ENCODE measurements at places on chromosomes 1 and 21. TPM values are rescaled to one million over a fixed set of nuclear protein-coding genes. Genes with fewer than 3 reads are reported as not detected.

The CALML6 gene
- 0.59 TPM for total RNA-seq

GRCh38 chr1:241767737-241768136 is 80.3 kb upstream of the EXO1 start:
- H3K36me3 ChIP-seq = no peaks in the 10 kb centered on the region
- no peak for DNase-seq
- H3K27ac ChIP-seq = no peak overlapping the region
- no peak overlapping the region for H3K4me3 ChIP-seq

DNA sequence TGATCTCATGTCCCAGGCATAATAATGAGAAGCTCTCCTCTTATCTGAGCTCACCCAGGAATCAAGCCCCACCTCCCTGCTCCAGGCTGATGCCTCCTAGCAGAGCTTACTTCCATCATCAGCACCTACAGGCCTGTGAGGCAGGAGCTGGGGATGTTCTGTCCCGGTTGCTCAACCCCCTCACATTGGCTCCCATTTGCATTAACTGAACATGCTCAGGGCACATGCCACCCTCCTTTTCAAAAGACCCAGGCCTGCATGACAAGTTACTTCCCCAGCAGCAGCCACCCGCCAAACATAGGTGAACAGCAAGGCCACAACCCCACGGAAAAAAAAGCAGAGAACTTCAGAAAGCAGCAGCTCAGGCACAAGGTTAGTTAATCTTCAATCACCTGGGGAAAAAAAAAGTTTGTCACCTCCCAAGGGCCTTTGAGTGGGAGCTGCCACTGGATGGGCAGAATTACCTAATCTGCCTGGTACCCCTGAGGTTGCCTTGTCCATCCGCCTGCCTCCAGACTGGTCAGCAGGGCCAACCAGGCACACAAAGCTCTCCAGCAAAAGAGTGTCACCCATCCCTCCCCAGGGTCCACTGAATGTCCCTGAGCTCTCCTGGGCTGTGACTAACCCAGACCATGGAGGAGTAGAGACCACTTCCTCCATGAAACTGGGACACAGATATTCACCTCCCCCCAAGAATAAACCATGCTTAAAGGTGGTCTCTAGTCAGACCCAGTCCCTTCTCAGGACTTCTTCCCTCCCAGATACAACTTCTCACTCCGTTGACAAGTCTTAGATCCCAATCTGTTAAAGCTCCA is 4.4 kb downstream of the KCNN3 start:
- H3K27me3 ChIP-seq = peaks cover 32% of the 10 kb centered on the region
- H3K36me3 ChIP-seq = no peaks in the 10 kb centered on the region
- DNase-seq = no peak
- H3K4me3 ChIP-seq = no peak overlapping the region
- H3K27ac ChIP-seq = peak overlapping the region; percentile 4
- peaks cover 22% of the 10 kb centered on the region for H3K4me1 ChIP-seq

The IL6R gene
- 3.3 TPM for total RNA-seq
